ENCODE measurements at places on chromosomes 5 and 9.
A peak's percentile ranks its signal among the peaks of the same experiment; 100 is the strongest.

- no peak for DNase-seq
These were observed 77.5 kb upstream of the OLFM1 start for GRCh38 chr9:135009794-135010585.

GRCh38 chr5:36786448-36787012, 90.0 kb upstream of the NIPBL start:
- no peak for DNase-seq

- DNase-seq = no peak
These were observed 14.6 kb downstream of the URM1 start for GRCh38 chr9:128385496-128386460.

GRCh38 chr5:66174338-66174737, 30.2 kb downstream of the SREK1 start:
- no peak for DNase-seq

DNA sequence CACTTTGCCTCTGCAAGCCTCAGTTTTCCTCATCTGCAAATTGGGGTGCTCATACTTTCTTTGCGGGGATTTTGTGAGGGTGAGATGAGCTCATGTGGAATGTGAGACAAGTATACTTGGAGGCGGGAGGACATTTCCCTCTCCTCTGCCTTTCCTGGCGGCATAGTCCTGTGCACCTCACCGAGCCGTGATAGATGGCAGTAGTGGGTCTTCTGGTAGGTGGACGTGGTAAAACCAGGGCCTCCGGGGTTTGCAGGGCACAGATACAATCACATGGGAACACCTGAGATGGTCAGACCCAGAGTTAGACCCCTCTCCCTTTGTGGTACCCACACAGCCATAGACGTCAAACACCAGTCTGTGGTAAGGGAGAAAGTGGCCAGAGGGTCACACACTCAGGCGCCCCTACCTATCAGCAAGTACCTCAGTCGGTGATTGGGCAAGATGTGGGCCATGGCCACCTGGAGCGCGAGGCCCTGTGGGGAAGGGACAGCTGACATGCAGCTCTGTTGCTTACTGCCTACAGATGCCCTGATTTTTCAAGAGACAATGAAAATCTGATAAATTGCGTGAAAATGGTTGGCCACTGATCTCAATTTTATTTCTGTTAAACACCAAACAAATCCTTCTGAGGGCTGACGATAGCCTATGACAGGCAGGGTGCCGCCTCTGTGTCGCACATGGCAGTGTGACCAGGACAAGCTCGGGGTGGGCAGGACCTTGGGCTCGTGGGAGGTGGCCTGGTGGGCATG, 9.9 kb downstream of the ERGIC1 start:
- DNase-seq = no peak

GRCh38 chr5:65100911-65101631, 332.3 kb downstream of the CWC27 start:
- peak; percentile 68 for DNase-seq

- DNase-seq = peak; percentile 82
These were observed 71.8 kb upstream of the MAMDC2 start for GRCh38 chr9:69971643-69972449.

GRCh38 chr9:99433555-99433954, 211.5 kb downstream of the SEC61B start:
- DNase-seq = peak; percentile 83

DNA sequence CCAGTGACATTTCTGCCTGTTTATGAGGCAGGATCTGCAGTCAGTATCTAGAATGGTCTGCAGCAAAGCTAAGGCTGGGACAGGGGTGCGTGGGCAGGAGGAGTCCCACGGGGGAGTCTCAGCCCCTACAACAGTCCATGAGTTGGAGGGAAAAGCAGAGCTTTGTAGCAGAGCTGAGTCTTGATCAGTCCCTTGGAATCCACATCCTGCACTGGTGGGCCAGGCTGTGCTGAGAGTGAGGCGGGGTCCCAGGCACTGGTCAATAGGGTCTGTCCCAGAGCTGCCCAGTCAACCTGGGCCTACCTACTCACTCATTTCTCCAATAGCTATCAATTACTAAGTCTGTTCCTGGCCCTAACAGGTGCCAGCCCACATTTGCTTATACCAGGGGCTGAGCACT, 5.9 kb downstream of the ACSL6 start:
- DNase-seq = no peak

DNA sequence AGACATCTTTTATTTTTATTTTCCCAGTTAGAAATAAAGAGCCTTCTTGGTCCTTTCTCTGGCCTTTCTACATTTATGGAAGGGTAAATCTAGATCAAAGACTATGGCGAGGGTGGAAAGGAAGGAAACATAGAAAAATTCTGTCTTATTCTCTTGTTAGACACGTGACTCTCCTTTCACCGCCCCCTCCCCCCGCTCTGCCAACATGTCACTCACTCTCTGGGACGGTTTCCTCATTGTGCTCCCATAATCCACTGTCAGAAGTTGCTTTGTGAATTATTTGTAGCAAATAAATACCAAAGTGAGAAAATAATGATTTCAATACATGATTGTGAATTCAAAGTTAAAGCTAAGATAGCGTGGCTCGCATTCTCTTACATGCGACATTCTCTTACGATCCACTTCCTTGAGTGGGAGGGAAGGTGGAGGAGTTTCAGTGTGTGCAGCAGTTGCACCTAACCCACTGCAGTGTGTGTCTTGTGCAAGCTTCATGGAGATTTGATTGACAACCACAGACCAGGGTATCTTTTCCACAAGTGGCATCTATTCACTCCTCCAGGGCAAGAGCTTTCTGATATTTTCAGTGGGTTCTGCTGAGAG, 423.0 kb upstream of the KIF2A start:
- DNase-seq = peak; percentile 22

GRCh38 chr9:8666060-8666459, 866.5 kb upstream of the DMAC1 start:
- DNase-seq = no peak

GRCh38 chr9:16246785-16247184, 623.7 kb downstream of the BNC2 start:
- DNase-seq = no peak

GRCh38 chr9:71628247-71628646, 140.1 kb downstream of the CEMIP2 start:
- no peak for DNase-seq

DNA sequence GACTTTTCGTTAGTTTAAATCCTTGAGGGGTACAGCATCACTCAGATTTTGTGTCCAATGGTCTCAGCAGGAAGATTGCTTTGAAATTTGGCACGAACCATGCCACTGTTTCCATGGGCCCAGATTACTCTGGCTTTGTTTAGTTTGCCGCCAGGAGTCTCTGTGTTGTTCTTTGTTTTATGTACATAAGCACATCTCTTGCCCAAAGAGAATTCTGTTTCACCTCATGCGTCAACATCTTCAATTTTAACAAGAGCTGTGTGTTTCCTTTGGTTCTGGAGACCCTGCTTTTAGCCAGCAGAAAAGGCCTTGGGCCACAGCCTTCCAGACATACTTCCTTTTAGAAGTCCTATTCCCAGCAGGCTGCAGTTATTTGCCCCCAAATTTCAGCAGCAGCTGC, 62.4 kb downstream of the TNPO1 start:
- DNase-seq = no peak

- peak; percentile 61 for DNase-seq
These were observed 250.9 kb downstream of the CD180 start for GRCh38 chr5:66945389-66946349.

GRCh38 chr9:76846297-76846696, 59.6 kb downstream of the PRUNE2 start:
- DNase-seq = peak; percentile 11

GRCh38 chr9:135690836-135691570, 8.3 kb downstream of the SOHLH1 start:
- no peak for DNase-seq

DNA sequence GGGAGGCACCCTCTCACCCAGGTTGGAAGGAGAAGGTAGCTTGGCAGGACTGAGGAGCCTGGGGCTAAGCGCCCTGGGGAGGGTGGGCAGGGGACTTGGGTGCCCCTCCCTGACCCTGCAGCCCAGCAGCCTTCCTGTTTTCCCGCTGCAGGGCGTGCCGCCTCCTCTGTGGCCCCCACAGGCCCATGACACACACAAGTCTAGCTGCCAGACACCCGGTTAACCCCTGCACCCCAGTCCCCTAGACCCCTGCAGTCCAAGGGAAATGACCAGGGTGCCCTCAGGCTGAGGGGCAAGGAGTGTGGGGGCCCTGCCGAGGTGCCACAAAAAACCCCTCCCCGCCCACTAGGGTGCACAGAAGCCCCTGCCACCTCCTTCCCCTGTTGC, 33.0 kb downstream of the GOLGA2 start:
- DNase-seq = no peak

GRCh38 chr5:40484495-40484894, 195.2 kb upstream of the PTGER4 start:
- DNase-seq = peak; percentile 58

All from activated CD4-positive, alpha-beta T cell treated with anti-CD3 and anti-CD28 coated beads, Interleukin-2, amount 10 ng/mL, durations not matched to agents 24 days and 14 days (primary cell).